ENCODE measurements at places on chromosomes 13 and 19.
A peak's percentile ranks its signal among the peaks of the same experiment; 100 is the strongest.

- no peak for DNase-seq
These were observed 94.0 kb downstream of the KLF12 start for GRCh38 chr13:74040200-74040599.

DNA sequence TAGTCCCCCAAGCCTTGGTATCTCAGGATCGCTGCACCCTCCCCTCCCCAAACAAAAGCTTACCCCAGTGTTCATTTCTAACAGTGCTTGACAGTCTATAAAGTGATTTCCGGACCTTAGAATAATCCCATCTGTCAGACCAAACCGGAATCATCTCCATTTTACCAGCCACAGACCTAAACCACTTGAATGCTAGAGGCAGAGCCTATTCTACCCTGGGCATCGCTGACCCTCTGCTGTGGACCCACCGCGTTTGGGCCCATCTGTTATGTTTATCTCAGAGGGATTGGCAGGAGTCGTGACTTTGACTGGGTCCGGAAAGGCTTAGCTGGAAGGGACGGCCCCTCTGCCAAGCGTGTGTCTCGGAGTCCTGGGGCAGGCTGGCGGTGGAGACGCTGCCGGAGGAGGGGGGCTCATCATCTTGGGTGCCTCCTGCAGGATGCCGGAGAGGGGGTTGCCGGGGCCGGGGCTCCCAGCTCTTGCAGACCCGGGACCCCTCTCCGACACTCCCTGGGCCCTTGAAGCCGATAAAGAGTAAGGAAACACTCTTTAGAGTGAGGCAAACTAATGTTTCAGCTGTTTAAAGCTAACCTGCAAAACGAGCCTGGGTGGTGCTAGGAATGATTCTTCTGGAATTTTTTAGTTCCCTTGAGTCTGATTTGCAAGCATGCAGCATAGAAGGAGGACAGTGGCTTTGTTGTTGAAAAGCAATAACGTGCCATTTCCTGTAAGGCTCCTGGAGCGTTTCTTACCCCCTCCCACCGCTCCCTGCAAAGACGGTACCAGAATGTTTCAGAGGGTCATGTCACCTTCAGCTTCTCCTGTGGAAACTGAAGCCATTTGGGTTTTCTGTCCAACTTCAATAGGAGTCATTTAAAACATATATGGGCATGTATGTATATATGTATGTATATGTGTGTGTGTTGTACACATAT lies 1.3 kb downstream of the SLC25A42 start:
- DNase-seq: no peak

DNA sequence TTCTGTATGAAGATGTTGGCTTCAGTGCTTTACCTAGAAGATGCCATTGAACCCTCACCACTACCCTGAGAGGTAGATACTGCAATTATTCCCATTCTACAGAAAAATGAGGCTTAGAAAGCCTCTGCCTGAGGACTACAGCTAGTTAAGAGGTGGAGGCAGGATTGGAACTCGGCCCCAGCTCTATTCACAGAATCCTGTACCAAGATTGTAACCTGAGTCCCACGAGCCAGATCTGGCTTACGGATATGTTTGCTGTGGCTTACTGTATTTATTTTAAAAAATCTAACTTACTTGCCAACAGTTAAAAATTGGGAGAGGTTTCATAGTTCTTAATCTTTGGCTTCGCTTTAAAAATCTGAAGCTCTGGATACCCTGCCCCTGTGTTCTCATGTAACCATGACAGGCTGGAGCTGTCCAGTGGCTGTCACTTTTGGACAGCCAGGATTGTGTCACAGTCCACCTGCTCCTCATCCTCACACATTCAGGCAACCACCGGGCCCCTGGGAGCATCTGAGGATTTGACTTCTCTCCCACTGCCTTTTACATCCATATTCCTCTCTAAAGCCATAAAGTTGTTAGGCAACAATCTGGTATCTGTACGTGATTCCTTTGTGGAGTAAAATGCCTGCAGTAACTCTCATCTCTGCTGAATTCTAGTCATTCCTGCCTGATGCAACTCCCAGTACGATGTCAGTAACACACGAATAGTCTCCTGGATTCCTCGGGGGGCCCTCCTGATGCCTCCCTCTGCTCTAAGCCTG lies 160.8 kb upstream of the SERP2 start:
- no peak for DNase-seq

- no peak for DNase-seq
These were observed 390.8 kb downstream of the FOXO1 start for GRCh38 chr13:40275636-40276035.

DNA sequence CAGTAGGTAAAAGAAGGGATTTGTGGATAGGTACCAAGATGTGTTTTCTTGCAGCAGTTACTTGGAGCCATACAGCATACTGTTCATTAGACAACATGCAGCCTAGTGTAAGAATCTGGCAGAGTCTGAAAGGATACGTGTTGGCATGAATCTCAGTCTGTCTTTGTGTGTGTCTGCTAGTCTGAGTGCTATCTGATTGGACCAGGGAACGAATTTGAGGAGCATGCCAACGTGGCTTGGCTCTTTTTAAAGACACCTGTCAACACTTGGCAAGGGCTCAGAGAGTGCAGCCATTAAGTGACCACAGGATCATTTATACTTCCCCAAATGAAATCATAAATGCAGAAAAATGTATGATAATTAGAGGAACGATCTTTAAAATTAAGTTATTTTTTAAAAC lies 27.6 kb upstream of the ATXN8OS start:
- no peak for DNase-seq

- DNase-seq: no peak
These were observed 100.3 kb upstream of the DOCK9 start for GRCh38 chr13:99078017-99078771.

DNA sequence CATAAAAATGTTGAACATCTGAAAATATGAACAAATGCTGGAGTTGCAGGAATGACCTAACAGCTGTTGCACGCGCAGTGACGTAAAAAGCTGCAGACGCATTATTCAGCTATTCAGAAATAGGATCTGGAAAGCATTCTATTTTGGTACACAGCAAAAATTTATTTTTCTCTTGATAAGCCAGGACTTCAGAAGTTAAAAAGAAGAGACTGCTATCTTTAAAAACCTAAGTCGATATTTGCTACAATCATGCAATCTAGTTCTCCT lies 36.9 kb upstream of the STARD13 start:
- no peak for DNase-seq

- no peak for DNase-seq
These were observed 157.0 kb downstream of the KLF5 start for GRCh38 chr13:73215823-73216222.

DNA sequence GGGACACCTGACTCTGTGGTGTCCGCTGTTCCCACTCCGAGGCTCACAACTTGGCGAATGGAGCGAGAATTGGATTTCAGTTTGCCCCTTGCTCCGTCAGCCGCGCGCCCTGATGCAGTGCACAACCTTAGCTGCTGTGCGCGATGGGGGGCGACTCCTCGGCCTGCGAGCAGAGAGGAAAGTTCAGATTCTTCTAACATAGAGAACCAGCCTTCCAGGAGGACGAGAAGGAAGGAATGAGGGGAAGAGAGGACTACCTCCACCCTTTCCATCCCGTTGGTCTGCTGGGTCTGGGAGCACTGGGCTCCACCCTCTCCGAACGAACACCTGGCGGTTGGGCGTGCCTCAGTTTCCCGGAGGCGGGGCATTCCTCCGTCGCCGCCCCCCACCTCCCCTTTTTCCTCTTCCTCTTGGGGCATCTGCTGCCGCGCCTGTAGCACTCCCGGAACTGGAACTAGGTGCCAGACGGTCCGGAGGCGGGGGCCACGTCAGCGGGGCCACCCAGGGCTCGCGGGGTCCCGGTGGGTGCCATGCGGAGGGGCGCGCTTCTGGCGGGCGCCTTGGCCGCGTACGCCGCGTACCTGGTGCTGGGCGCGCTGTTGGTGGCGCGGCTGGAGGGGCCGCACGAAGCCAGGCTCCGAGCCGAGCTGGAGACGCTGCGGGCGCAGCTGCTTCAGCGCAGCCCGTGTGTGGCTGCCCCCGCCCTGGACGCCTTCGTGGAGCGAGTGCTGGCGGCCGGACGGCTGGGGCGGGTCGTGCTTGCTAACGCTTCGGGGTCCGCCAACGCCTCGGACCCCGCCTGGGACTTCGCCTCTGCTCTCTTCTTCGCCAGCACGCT lies at the start of gene KCNK6:
TSS of gene KCNK6 (plus strand) at position 425 of the 838 bp plus-strand sequence. CDS start at position 531, 106 bp downstream.
- no peak for DNase-seq

GRCh38 chr13:45847554-45848224 lies 3.9 kb downstream of the SIAH3 start:
- DNase-seq: peak; percentile 63

GRCh38 chr13:107867701-107868661 lies 347.4 kb downstream of the LIG4 start:
- DNase-seq: peak; percentile 71

- no peak for DNase-seq
These were observed 782.5 kb upstream of the SLITRK6 start for GRCh38 chr13:86581706-86582105.

GRCh38 chr19:3458229-3459088 lies 21.9 kb downstream of the SMIM24 start:
- DNase-seq: no peak

GRCh38 chr13:66218583-66218982 lies 1011.6 kb downstream of the PCDH9 start:
- DNase-seq: no peak

GRCh38 chr13:67090856-67091255 lies 139.3 kb downstream of the PCDH9 start:
- no peak for DNase-seq

- no peak for DNase-seq
These were observed 3.8 kb upstream of the SLC6A16 start for GRCh38 chr19:49328741-49329140.

GRCh38 chr13:72781451-72782439 lies at the start of the genes DIS3 and PIBF1:
Gene DIS3, minus strand, starts transcription at chr13:72781900. Its CDS starts 68 bp downstream, at chr13:72781832.
Gene PIBF1, plus strand, starts transcription at chr13:72782133. Its CDS starts 1,337 bp downstream, at chr13:72783470.
- peak; percentile 94 for DNase-seq

DNA sequence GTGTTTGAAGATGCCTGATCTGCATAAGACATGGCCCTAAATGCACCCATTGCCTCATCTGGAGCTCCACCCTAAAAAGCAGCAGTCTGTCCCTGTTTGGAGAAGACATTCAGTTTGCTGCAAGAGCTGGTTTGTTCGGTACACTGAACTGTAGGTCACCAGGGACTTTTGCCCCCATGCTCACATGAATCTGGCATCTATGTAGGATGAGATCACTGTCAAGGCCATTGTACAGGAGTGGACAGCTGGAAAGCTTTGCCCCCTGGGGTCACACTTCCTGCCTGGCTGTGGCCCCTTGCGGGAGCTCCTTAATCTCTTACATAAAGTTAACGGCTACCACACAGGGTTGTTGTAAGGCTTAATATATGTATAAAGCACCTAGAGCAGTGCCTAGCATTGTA lies 73.0 kb downstream of the IPO5 start:
- no peak for DNase-seq

- no peak for DNase-seq
These were observed 24.2 kb downstream of the UHRF1 start for GRCh38 chr19:4933528-4933927.

- DNase-seq: no peak
These were observed 66.8 kb downstream of the FNDC3A start for GRCh38 chr13:49042476-49042875.

DNA sequence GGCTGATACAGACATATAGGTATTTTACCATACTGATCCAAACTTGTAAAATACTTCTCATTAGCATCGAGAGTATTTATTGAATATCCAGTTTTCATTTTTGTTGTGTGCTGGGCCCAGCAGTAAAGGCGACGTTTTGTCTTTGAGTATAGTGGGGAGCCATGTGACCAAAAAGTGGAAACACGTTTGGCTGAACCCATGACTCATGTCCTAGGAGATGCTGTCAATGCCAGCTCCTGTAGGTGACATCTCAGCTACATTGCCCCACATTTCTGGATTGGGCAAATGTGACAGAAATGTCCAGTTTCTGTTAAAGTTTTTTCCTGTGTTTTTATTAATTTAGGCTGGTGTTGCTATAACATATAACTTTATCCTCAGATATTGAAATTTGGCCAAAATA lies 26.1 kb upstream of the GTF3A start:
- DNase-seq: no peak

GRCh38 chr13:31556376-31556775 lies 182.9 kb upstream of the RXFP2 start:
- DNase-seq: no peak

DNA sequence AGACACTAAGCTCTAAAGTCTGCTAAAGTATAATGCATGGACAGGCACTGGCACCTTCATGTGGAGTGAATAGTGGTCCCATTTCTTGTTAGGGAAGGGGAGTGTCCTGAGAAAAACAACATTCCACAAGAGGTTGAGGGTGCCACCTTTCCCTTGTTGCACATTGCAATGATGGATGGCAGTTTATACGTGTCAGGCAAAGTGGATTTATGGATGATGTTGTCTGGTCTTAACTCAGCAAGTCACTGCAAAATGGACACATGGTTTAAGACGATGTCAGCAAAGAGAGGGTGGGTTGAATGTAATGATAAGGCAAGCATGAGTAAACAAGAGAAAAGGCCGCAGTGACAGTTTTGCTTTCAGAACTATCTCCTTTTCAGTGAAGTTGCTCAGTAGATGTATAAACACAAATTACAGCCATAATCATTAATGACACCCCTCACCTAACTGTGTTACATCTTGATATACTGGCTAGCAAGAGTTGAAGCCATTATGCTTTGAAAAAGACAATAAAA lies 19.6 kb upstream of the CBY2 start:
- DNase-seq: no peak

DNA sequence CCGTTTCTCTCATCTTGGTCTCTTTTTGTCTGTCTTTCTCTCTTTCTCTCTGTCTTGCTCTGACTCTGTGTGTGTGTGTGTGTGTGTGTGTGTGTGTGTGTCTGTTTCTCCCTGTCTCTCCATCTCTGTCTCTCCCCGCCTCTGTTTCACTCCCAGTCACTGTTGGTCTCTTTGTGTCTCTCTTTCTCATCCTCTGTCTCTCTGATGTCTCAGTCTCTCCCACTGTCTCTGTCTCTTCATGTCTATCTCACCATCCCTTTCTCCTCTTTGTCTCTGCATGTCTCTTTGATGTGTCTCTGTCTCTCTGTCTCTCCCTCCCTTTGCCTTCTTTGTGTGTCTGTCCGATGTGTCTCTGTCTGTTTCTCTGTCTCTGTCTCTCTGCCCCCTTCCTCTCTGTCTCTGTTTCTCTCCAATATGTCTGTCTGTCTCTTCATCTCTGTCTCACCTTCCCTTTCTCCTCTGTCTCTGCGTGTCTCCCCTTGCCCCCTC lies 2.5 kb downstream of the NFIC start:
- DNase-seq: no peak

Data from NCI-H187 treated with DMSO at 0.1 percent for 48 hours (cell line).